ENCODE measurements at places on chromosomes 1 and 21.

DNA sequence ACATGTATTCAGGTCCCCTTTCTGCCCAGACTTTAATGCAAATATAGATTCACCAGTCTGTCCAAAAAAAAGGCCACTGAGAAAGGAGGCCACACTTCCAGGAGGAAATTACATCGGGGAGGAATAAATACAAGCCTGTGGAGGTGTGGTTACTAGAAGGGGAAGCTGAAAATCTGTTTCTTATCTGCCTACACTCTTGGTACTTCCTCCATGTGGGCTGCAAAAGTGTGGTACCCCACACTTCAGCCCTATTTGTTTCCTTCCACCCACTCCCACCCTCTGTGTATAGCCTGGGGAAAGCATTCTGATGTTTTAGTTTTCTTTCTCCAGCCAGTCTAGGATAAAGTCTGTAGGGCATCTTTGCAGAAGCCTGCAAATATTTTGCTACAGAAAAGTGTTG is 38.4 kb downstream of the UTP25 start:
- no peak for DNase-seq

DNA sequence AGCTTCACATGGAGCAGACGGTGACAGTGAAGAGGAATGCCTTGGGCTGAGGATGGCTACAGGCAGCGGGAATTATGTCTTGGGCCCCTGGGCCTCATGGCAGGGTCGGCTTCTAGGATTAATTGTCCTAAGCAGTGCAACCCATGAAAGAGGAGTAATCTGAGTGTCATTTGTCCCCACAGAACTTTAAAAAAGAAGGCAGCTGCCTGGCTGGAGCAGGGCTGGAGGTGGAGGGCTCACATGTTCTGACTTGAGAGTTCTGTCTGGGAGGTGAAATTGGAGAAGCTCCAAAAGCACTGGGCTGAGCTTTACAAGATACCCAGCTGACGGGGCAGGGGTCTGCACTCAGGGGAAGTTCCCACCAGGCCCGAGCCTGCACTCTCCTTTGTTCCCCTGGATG is 22.6 kb downstream of the CACNA1S start:
- DNase-seq = no peak

DNA sequence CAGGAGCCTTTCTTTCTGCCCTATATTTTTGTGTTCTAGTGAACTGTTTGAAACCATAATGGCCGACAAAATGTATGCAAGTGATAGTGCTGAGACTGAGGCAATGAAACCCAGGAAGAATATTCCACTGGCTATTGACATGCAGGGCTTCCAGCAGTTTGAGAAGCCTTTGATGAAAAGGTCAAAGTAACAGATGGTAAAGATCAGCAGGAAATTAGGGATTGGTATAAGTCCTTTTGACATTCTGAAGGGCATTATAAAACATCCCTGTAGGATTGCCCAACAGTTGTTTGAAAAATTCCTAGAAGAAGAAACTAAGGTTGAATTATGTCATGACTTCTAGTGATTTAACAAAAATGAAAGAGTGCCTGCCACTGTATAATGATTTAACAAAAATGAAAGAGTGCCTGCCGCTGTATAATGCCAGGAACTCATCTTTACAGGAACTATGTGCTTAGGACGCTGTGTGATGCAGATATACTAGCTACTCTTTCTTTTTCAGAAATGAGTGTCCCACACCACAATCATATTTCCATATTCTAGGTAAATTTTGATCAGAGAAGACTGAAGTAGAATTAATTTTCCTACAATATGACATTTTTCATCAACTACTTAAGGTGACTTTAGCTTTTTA is 283.9 kb upstream of the ST6GALNAC5 start:
- DNase-seq = no peak

DNA sequence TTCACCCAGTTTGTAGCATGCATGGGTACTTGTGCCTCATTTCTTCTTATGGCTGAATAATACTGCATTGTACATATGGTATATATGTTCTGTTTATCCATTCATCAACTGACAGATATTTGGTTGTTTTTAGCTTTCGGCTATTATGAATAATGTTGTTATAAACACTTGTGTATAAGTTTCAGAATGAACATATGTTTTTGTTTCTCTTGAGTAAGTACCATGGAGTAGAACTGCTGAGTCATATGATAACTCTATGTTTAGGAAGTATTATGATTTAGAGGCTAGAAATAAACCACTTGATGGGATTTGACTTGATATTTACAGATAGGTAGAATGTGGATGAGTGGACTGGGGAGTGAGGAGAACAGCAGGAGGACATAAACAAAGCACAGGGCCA is 48.6 kb downstream of the WNT2B start:
- no peak for DNase-seq

DNA sequence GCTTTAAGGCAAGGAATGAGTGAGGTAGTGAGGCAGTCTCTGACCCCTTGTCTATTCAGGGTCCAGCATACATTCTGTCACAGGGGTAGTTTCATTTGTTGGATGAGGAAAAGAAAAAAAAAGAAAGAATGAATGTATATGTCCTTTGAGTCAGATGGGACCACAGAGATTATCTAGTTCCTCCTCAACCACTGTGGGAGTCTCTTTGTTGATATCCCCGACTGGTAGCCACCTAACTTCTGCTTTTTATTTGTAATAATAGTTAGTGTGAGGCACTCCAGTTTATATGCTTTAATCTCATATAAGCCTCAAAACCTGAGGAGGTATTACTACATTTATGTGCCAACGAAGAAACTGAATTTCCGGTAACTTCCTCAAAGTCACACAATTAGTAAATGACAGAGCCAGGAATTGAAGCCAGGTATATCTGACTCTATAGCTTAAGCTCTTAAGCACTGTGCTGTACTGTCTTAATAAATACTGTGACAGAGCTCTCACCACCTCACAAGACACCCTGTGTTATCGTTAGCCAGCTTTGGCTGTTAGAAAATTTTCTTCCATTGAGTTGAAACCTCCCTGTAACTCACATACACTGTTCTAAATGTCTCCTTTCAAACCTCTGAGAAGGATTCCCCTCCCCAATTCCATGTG is 82.2 kb downstream of the MDM4 start:
- DNase-seq = no peak

- DNase-seq = no peak
Observed at GRCh38 chr1:1177452-1178206, 3.9 kb downstream of the TTLL10 start.

DNA sequence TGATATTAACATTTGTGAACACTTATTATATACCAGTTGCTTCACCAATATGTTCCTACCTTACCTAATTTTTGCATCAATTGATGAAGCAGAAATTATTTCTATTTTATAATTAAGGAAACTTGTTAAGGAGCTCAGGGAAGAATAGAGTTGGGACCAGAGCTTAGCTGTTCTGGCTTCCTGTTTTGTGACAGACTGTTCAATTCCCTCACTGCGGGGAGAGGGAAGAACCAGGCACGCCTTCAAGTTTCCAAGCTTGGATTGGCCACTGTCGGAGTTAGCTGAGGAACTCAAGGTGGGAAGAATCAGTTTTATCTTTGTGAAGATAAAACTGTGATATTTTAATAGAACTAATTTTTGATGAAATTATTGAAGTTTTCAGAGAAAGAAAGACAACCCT is 142.3 kb upstream of the LMO4 start:
- DNase-seq = no peak

DNA sequence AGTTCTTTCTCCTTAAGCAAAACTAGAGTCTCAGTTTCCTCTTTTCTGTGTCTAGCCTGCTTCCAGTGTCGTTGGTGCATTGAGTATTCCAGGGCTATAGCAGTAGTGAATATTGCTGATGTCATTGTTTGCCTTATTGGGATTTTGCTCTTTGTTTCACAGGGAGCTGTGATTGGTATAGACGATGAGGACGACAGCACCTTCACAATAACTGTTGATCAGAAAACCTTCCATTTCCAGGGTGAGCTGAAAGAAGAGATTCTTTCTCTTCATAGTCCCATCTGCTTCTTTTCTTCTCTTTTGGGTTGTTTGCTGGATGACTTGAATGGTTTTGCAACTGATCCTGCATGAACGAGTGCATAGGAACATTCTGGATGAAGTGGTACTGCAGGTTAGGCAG is 52.4 kb downstream of the OSBPL9 start:
- no peak for DNase-seq

- DNase-seq = no peak
Observed at GRCh38 chr1:167219194-167219593, 1.5 kb upstream of the POU2F1 start.

DNA sequence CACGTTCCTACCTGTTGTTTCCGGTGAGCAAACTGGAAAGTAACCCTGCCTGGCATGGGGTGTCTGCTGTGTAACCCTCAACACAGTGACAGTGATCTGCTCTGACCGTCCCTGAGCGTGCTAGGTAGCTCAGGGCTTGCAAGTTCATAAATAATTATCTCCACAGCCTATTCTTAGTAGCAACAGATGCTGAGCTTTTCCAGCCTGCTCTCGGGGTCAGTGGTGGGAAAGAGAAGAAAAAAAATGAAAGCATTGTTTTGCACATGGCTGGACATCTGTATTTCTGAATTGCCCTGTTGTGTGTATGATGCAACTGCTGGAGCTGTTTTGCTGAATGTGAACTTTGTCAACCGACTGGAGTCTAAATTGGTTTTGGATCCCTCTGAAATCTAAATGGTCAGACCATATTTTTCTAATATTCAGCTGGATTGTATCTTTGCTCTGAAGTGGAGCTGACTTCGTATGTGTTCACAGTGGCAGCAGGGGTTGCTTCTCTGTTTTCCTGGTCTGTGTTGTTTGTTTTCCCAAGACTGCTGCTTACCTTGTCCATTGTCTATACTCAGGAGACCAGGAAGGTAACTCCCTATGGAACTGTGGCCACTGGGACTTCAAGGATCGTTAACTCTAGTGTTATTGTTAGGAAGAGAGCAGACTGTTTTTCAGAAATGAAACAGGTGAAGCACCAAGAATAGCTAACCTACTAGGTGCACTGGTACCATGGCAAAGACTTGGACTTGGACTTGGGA is 27.0 kb downstream of the TGFB2 start:
- DNase-seq = no peak

DNA sequence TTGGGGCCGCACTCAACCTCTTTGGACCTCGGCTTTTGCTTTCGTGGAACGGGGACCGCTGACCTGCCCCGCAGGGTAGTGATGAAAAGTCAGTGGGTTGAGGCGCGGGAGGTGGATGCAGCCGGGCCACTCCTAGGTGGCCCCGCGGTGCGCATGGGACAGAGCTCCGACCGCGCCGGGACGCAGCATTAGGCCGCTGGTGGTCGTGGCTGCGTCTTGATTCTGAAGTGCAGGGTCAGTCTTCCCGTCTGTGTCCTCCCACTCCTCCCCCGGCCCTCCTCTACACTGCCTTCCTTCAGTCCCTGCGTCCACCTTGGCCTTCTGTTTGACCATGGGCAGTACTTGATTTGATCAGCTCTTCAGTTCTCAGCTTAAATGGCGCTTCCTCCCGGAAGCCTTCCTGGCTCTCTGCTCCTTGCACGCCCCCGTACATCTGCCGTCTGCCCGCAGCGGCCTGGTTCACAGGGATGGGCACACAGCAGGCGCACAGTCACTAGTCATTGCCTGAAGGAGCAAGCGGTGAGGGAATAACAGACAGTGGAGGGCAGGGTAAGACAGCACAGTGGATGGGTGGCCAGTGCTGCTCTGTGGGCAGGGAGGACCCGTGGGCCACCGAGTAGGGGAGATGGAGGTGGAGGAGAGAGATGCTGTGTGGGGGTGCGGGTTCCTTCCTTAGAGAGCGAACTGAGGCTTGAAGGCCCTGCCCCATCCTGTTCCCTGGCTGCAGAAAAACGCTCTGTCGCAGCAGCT is 633 bp downstream of the THEMIS2 start:
- no peak for DNase-seq

DNA sequence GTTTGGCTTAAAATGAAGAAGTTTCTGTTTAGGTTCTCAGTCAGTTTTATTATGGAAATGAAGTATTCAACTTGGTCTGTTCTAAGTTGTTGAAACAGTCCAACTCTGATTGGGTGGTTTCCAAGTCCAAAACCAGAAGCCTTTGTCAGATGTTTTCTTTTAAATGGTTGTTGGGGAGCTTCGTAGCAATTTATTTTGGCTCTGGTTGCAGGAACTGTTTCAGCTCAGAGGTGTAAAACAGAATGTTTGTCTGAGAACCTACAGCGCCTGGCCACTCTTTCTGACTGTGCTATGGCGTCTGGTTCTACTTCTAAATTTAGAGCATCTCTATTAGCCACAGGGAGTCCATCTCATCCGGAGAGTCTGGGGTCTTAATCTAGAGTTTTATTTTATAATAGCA is 582.6 kb upstream of the TMPRSS15 start:
- DNase-seq = no peak

DNA sequence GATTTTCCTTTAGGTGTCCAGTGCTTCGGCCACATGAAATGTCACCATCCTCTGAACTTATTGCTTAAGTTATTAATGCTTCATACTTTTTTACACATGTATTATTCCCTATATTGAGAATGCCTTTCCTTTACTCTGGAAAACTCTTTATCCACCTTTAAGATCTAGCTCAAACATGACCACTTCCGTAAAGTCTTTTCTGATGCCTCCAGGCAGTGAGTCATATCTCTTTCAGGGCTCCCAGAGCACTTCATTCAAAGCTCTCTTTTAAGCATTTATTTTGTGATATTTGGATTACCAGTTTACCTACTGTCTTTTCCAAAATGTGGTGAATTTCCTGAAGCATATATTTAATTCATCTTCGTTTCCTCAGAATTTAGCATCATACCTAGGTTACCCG is 178.9 kb downstream of the HS2ST1 start:
- DNase-seq = no peak

DNA sequence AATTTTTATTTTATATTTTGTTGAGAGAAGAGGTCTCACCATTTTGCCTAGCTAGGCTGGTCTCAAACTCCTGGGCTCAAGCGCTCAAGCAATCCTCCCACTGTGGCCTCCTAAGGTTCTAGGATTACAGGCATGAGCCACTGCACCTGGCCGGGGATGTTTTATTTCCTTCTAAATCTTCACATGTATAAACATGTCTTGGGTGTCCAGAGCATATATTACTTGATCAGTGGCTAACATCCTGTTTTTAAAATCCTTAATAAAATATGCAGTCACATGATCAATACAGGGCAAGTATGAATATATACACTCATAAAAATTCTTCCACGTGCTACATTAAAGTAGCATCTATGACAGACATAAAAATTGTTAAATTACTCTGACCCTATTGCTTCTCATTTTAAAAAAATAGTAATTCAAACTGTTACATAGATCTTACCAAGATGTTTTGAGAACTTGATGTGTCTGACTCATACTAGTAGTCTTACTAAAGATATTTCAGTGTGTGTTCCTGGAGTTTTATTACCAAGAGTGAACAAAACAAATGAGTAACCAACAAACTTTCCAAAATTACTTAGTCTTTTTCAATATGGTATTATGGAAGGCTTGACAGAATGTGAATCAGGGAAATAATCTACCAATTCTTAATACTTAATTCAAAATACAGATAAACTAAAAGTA is 222.5 kb downstream of the SLC45A1 start:
- DNase-seq = no peak

DNA sequence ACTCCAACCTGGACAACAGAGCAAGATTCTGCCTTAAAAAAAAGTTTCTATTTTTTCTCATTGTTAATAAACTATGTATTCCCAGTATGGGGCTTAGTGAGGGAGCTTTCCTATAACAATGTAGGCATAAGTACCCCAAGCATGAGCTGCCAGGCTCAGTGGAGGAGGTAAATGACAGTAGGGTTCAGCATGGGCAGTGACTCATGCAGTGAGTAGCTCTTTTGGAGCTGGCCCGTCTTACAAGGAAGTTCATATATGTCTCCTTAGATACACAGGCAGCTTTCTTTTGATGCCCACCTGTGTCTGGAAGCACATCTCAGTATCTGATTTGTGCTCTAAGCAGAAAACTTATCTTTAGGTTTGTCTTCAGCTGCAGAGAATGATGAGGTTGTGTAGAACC is 57.9 kb downstream of the ZNF678 start:
- DNase-seq = no peak
